Fibroblast of skin of back (primary cell): ENCODE measurements at places on chromosomes 6 and 20.

GRCh38 chr20:62429455-62430310, 2.3 kb upstream of the RBBP8NL start:
- DNase-seq, result no peak

- peak; percentile 10 for DNase-seq
These were observed 515.5 kb downstream of the COL12A1 start for GRCh38 chr6:74690365-74690764.

- no peak for DNase-seq
These were observed 151.7 kb downstream of the TMEM200A start for GRCh38 chr6:130517444-130517931.

DNA sequence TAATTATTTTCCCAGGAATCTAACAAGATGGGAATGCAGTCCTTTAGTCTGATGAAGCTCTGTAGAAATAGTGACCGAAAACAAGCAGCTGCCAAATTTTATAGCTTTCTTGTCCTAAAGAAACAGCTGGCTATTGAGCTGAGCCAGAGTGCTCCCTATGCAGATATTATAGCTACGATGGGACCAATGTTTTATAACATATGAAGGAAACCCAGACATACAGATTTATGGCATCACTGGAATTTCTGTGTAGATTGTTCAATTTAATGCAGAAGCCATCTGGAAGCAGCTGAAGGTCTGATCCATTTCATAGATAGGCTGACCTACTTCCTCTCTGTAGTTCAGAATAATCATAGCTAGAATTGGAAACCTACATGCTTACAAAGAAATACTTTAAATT, 11.8 kb upstream of the SNPH start:
- no peak for DNase-seq

DNA sequence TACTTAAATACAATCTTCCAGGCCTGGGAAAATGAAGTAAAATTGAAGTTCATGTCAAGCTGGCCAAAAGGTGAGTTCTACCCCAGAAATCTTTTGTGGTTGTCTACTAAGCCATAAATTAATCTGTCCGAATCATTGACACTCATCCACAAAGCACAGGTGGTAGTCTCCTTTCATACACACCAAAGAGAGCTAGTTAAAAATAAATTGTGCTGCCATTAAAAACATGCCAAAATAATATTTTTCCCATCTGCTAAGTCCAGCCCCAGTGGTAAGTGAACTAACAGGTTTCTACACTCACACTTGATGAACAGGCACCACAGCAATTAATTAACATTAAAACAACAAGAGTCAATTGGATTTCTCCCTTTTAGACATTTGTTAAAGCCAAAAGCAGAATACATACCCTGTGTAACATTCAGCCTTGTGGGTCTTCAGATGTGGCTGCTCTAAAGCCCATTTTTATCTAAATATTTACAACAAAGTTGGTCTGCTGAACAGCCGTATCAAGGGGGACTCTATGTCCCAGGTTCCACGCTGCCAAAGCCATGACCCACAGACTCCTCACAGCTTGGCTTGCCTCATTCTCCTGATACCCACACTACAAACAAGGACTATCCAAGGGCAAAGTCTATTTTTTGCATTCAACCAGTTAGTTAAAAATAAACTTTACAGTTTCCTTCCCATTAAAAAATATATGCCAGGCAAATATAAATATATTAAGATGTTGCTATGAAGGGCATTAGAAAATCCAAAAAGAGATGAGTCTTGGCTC, 490.4 kb downstream of the BMP2 start:
- DNase-seq, result no peak

DNA sequence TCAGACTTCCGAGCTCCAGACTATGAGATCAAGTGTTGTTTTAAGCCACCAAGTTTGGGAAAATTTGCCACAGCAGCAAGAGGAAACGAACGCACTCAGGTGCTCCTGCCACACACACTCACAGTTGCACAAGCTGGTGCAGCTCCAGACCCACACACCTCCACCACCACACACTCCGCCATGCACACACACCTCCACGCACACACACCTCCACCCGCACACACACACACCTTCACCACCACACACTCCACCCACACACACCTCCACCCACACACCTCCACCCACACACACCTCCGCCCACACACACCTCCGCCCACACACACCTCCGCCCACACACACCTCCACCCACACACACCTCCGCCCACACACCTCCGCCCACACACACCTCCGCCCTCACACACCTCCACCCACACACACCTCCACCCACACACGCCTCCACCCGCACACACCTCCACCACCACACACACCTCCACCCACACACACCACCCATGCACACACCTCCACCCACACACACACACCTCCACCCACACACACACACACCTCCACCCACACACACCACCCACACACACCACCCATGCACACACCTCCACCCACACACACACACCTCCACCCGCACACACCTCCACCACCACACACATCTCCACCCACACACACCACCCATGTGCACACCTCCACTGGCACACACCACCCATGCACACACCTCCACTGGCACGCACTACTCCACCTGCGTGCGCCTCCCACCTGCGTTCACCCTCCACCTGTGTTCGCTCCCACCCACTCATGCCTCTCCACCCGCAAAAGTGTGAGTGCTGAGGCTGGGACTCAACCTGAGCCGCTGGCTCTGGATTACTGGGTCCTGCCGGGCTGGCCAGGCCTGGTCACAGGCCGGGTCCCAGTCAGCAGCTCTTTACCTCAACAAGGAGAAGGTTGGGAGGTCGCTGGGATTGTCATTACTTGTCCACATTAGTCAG, 175.6 kb downstream of the BMP7 start:
- no peak for DNase-seq

DNA sequence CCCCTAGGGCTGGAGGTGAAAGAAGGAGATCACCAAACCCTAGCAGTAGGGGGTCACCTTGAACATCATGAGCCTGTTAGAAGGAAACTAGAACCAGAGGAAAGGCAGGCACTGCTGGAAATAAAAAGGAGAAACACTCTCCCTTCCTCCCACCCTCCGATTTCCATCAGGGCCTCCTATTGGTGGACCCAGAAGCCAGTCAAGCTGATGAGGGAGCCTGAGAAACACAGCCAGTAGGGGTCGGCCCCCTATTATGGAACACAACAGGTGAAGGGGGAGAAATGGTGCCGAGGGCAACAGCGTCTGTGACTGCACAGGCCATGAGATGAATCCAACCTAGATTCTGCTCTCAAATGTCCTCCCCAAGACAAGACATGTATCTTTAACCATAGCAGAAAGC, 156.1 kb upstream of the LRFN2 start:
- no peak for DNase-seq

- DNase-seq, result no peak
These were observed 339.4 kb downstream of the CDKAL1 start for GRCh38 chr6:20873425-20874190.

GRCh38 chr20:3705970-3706739, 6.2 kb downstream of the SIGLEC1 start:
- DNase-seq, result no peak

DNA sequence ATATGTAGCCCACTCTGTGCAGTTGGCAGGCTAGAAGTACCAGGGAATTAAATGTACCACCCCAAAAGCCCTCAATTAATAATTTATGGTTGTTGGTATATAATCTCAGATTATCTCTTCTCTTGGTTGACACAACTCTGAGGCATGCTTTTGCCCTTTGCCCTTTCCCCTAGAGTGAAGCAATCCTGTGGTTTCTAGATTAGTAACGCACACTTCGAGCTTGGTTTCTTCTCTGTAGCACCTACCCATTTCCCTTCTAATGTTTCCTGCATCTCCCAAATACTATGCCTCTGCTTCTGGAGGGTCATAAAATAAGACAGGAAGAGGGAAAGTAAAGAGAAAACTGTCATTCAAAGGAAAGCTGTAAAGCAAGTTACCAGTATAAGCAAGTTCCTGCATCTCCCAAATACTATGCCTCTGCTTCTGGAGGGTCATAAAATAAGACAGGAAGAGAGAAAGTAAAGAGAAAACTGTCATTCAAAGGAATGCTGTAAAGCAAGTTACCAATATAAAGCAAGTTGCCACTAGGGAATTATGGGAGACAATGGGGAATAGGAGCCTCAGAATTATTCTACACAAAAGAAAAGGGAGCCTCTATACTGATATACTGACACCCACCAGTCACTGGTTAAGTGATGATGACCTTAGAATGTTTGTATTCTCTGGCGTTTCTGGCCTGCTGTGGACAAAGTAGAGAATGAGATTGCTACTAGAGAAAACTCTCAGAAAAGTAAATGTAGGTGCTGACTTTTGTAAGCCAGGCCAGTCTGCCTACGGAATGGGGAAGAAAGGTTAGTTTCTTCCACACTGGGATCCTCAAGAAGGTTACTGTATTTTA, 862.6 kb upstream of the MAN1A1 start:
- DNase-seq, result no peak

DNA sequence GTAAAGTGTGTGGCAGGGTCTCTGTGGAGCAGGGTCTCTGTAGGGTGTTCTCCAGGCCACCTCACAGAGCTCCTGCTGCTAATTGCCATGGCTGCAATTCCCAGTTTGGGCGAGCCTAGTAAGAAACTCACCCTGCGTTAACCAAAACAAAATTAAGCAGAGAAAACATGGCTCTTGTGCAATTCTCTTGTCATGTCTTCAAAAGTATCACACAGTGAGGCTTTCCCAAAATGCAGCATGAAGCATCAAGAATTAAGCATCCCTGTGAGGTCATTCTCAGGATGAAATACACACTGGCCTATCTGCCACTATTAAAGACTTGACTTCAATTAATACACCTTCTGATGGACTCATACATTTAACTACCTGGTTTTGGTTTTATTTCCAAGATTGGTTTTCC, 72.8 kb downstream of the KIF13A start:
- DNase-seq, result no peak

GRCh38 chr6:128239146-128239545, 281.3 kb downstream of the PTPRK start:
- no peak for DNase-seq

DNA sequence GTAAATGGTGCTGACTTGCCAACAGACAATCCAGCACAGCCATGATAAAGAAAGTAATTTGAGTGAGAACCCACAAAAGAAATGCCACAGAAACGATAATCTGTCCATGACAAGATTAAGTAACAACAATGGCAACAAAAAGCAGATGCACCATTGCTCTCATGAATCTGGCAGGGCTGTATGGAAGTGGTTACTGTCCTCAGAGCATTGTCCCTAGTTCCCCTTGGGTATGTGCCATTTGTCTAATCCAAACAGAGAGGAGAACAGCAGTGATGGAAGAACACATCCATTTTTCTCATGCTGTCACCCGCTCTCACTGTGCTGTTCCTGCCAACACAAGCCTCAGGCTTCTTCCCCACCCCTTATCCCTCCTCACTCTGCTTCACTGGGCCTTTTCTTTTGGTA, 65.8 kb downstream of the REV3L start:
- DNase-seq, result peak; percentile 39

DNA sequence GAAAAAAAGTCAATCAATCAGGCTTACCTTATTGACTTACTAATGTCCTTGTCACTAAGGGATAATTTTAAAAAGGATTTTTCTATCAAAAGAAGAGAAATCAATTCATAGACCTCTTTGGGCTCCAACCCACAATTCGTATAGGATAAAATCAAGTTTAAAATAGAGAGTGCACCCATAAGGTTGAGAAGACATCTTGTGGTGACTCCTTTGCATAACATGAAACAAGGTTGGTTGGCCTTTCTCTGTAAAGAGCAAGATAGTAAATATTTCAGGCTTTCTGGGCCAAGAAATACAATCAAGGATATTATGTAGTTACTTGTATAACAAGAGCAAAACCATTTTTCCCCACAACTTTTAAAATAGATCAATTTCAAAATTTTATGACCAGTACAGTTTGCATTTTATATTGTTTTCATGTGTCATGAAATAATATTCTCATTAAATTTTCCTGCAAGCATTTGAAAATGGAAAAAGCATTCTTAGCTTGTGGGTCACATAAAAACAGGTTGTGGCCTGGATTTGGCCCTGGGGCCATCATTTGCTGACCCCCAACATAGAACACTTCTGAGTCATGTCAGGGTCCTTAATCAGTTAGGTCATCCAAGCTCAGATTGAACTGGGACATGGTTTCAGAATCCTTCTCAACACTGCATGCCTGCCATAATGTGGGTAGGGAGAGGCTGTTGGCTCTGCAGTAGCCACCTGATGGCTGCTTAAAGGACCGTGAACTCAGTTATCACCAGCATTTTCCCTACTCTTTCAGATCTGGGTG, 76.7 kb downstream of the MYB start:
- peak; percentile 12 for DNase-seq

DNA sequence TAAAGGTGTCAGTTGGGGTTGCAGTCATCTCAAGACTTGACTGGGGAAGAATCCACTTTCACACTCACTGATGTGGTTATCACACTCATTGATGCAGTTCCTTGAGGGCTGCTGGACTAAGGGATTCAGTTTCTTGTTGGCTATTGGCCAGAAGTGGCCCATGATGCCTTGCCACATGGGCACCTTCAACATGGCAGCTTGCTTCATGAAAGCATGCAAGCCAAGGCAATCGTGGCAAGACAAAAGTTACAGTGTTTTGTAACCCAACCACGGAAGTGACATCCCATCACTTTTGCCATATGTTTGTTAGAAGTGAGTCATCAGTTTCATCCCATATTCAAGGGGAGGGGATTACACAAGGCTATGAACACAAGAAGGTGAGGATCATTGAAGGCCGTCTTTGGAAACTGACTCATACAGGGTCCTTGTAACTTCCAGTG, 3.8 kb upstream of the RANBP9 start:
- DNase-seq, result no peak

- DNase-seq, result no peak
These were observed 13.1 kb downstream of the ACSS1 start for GRCh38 chr20:25044660-25045342.

DNA sequence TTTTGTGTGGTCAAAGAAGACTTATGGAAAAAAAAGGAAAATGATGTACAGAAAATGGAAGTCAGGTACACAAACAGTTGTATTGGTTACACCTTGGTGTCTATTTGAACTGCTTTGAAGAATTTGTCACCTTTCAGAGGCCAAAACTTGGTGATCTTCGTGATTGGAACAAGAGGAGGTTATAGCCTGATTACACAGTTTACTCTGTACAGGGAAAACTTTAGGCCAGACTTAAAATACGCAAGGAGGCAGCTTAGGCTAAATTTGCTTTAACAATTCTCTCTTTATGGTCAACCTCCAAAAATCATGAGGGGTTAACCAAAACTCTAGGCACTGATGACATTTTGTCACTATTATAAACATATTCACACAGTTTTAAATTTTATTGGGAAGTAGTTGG, 353.7 kb downstream of the PRKN start:
- no peak for DNase-seq
